ENCODE measurements at places on chromosomes 6 and 20. TPM values are rescaled to one million over a fixed set of nuclear protein-coding genes. Genes with fewer than 3 reads are reported as not detected.

Gene TP53INP2
- 72.9 TPM for total RNA-seq

Gene SGK2
- total RNA-seq: 125 TPM

Gene HLA-DMA
- total RNA-seq: 11.8 TPM

Gene TBPL1
- total RNA-seq: 22.2 TPM

Gene PNPLA1
- total RNA-seq: 0.43 TPM

Gene BNIP5
- total RNA-seq: 11.4 TPM

DNA sequence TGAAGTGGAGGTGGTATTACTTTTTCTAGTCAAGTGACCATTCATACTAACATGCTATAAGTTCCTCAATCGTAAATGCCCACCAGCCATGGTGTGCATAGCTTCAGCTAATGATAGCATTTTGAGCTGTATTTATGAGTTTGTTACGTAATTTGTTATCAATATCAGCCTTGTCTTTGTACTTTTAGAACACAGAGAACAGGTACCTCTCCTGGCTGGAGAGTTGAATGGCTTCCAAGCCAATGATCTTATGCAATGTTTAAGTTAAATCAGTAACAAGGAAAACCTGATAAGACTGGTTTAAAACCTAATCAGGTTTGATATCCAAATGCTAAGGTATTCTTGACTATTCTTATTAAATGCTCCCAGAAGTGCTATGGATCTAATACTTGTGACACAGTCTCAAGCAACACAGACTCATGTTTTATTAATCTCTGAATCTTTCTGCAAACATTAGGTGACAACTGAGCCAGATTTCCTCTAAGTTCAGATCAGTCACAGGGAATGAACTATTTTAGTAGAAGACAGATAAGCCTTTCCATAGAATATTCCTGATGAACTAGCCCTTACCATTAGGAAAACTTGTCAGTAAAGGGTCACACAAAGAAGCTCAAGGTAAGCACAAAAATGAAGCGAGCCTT is 154.8 kb downstream of the PTPRK start:
- DNase-seq: no peak

DNA sequence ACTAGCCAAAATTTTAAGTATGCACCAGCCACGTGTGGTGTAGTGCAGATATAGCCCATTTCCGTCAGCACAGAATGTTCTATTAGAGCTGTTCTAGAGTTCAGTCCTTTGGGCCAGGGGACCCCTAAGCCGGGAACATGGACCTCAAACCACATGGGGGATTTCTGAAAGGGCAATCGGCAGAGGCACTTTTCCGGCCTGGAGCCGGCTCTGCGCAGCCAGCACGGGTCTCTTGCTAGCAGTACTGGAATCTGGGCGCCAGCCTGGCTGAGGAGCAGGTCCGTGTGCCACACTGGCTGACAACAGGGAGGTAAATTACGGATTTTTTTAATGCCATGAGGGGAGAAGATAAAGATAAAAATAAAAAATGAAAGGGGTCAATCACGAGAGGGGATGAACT is 120.5 kb downstream of the SULF2 start:
- DNase-seq: no peak

- DNase-seq: no peak
Measured at GRCh38 chr6:42505385-42505718, 53.6 kb upstream of the TRERF1 start.

- DNase-seq: no peak
Measured at GRCh38 chr20:11980263-11980662, 62.6 kb downstream of the BTBD3 start.

GRCh38 chr6:142187209-142187608 is 40.1 kb downstream of the VTA1 start:
- DNase-seq: no peak

DNA sequence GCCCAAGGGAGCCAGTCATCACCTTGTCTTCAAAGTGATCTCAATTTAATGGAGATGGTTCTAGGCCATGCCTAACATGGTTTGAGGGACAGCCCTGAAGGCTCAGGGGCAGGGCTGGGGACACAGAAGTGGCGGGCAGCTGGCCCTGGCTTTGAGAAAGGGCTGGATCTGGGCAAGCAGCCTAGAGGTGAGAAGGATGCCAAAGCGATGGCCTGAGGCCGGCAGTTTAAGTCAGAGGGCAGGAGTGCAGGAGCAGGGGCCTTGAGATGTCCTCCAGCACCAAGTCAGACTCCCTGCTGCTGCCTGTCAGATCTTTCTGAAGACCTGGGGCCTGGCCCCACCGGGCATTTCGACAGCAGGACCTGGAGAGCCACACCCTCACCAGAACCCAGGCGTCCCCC is 28.4 kb upstream of the APMAP start:
- peak; percentile 17 for DNase-seq

DNA sequence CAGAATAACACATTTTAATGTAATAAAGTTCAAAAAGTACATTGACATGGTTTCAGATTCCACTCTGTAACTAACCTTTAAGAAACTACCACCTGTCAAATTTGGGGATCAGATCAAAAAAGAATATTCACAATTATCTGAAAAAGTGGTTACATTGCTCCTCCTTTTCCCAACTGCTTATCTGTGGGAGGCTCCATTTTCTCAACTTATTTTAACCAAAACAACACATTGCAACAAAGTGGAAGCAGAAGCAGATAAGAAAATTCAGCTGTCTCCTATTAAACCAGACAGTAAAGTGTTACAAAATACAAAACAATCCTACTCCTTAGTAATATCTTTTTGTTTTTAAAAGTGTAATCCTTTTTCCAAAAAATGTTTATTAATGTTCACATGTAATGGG is 61.4 kb downstream of the PDSS2 start:
- DNase-seq: no peak

GRCh38 chr20:44041001-44041400 is 126.3 kb downstream of the TOX2 start:
- DNase-seq: no peak

GRCh38 chr6:132865364-132865763 is 51.0 kb downstream of the RPS12 start:
- DNase-seq: no peak

GRCh38 chr20:41573955-41574354 is 44.2 kb downstream of the CHD6 start:
- DNase-seq: no peak

DNA sequence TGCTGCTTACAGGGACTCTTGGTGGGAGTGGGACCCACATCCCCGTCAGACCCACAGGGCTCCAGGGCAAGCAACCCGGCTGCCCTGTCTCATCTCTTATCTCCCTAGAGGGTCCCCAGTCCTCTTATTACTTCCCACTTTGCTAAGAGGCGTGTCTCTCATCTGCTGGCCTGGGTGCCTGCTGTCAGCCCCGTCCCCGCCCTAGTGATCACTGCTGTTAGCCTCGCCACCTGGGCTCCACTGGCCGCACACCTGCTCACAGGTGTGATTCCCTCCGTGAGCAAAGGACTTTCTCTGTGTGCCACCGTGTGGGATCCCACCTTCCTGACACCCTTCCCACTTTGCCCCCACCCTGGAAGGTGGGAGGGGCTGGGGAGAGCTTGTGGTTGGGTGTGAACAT is 57.6 kb downstream of the TCP11 start:
- peak; percentile 54 for DNase-seq

DNA sequence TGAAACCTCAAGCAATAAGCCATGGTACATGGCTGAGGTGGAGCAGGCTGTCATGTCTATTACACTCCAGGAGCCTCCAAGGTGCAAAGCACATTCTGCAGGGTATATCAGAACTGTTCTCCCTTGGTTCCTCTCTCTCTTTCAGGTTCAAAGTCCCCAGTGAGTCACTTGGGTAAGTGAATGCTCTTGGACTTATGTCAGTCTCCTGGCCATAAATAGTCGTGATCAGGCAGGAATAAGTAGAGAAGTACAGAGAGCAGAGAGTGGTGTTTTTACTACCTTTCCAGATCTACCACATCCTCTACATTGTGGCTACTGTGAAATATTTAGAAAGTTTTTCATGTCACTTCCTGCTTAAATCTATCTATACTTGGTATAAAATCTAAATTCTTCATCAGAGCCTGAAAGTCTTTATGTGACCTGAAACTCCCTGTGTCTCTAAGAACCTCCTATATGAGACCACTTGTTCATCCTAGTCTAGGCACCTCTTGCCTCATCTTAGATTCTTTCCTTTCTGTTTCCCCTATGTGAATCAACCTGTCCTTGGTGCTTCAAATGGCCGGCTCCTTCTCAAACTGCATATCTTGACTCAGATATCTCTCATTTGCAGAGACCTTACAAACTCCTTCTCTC is 1077.6 kb upstream of the MAP3K7 start:
- no peak for DNase-seq

- no peak for DNase-seq
Measured at GRCh38 chr20:64241061-64241460, 14.5 kb upstream of the PCMTD2 start.

GRCh38 chr6:49736017-49736508 is 8.1 kb downstream of the CRISP3 start:
- DNase-seq: no peak

DNA sequence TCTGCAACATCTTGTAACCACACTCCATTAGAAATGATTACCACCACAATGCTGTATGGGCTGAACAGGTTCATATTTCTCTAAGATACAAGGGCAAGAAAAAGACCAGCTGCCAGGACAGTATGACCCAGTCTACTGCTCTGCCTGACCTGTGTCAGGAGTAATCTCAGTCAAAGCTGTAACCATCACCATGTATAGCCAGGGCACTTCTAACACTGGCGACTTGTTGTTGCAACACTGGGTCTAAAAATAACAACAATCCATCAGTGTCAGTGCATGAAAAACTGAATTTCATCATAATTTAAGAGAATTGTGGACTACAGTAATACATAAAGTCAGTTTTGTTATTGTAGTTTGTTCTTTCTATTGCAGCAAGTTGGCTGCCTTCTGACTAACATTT is 738.6 kb upstream of the ADGRB3 start:
- DNase-seq: no peak

GRCh38 chr6:4059115-4059777 is 19.7 kb downstream of the FAM217A start:
- DNase-seq: no peak

- no peak for DNase-seq
Measured at GRCh38 chr6:63807056-63807455, 171.5 kb downstream of the PHF3 start.
